ENCODE measurements at places on chromosomes 1 and 21.

- DNase-seq: no peak
Observed at GRCh38 chr21:35048183-35048601, 910 bp downstream of the RUNX1 start.

- no peak for DNase-seq
Observed at GRCh38 chr1:221845650-221846371, 103.9 kb upstream of the DUSP10 start.

DNA sequence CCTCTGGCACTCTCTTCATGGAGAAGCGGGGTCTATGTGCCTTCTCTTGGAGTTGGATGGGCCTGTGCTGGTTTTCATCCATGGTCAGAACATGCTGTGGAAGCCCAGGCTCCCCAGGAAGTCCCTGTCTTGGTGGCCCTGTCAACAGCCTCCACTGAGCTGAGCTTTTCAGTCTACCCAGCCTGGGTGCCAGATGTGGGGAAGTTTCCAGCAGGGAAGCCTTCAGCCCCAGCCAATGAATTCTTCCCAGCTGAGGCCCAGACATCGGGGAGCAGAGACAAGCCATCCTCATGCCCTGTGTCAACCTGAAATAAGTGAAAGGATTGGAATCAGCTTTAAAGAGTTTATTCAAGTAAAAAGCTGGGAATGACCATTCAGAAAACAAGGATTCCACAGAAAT, 75.1 kb upstream of the PGBD5 start:
- DNase-seq: no peak

DNA sequence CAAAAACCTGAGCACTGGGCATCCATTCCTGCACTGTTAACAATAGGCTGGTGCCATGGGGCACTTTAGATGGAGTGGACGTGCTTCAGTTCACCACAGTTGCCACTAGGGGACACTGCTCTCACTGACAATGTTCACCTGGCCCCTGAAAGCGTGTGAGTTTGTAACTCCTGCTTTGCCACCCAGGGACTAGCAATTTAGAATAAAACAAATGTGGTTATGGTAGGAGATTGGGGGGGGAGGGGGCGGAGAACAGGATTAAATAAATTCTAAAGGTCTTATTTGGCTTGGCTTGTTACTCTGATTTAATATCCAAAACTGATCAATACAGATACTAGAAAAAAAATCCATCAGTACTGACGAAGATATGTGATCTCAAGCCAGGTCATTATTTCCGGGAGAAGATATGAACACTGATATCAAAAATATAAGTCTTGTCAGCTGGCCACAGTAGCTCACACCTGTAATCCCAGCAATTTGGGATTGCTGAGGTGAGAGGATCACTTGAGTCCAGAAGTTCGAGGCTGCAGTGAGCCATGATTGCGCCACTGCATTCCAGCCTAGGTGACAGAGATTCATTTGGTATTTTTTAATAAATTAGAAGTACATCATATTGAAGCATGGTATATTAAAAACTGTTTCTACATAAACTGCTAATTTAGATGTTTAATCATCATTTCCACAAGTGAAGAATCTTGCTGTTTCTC, 23.2 kb downstream of the INTS7 start:
- peak; percentile 41 for DNase-seq

GRCh38 chr1:234980645-234981396, 147.8 kb downstream of the TOMM20 start:
- peak; percentile 41 for DNase-seq

DNA sequence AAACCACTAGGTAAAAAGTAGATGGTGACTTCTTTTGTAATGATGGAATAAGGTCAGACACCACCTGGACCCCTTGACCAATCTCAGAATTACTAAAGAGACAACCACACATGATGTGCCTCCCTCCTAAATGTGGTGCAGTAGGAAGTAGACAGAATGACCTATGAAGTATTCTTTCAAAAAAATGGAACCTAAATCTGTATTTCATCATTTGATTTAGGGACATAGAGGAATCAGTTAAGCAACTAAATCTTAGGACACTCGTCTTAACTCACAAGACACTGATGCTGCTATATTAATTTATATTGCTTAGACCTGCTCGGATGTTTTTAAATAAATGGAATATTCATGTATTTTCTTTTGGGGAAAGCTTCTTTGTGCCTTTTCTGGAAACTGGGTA, 80.9 kb upstream of the IRF2BP2 start:
- DNase-seq: no peak

- DNase-seq: no peak
Observed at GRCh38 chr1:19725606-19726005, 60.9 kb downstream of the HTR6 start.
